Hindlimb muscle (tissue), 1 donor: ENCODE measurements at places on chromosomes 4 and X. TPM values are rescaled to one million over a fixed set of nuclear protein-coding genes. Genes with fewer than 3 reads are reported as not detected.

DNA sequence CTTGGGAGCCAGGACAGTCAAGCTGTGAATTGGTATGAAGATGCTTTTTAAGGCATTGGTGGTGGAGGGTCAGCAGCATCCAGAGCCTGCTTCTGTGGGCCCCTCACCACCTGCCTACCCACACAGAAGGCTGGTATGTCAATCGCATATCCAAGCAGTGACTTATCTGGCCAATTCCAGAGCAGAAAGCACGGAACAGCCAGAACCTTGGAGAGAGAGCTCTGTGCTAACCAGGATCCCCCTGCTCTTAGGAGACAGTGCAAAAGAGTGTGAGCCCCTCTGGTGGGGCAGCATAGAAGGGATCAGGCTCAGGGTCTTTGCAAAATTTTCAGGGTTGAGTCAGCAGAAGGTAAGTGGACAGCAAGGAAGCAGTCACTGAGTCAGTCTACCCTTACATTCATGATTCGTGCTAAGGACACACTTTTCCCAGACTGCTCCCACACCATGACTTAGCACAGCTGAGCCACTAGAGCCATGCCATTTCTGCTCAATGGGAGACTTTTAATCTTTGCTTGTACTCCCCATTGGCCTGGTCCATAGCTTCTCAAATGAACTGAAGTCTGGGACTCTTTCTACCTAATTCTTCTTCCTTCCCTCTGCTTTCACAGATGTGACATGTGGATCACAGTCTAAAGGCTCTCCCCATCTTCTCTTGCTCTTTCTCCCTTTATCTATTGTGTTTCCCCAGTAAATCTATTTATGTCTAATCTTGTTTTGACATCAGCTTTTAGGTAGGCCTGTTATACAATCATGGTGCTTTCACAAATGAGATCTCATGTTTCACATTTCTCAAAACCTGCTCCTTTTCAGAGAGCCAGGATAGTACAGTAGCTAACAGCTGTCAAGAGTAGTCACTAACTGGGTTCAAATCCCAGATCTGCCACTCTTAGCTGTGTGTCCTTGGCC, 20.0 kb downstream of the MORF4L2 start:
- DNase-seq: no peak

The PNMA6F gene
- polyA plus RNA-seq: not detected

GRCh38 chrX:142312591-142312990, 107.5 kb upstream of the MAGEC2 start:
- no peak for DNase-seq

DNA sequence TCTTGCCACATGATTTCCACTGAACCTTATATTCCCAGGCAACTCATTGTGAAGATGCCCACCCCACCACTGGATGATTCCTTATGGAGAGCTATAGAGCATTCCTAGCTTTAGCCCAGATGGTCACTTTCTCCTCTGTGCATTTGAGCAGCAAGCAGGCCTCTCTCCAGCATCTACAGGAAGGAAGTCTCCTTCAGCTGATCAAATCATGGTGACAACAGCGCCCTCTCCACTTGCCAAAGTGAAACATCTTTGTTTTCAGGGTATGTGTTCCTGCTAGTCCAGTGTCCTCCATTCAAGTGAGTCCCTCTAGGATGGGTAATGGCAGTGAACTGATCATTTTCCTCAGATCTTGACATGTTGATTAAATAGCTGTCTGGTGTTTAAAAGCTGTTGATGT, 10.9 kb upstream of the SYTL5 start:
- no peak for DNase-seq

- DNase-seq: no peak
Measured at GRCh38 chrX:580030-580429, 50.6 kb upstream of the SHOX start.

GRCh38 chrX:107687445-107687844, 59.1 kb downstream of the PRPS1 start:
- DNase-seq: no peak

GRCh38 chrX:44898411-44899221, 25.6 kb downstream of the KDM6A start:
- no peak for DNase-seq

The GLRA3 gene
- not detected for polyA plus RNA-seq

DNA sequence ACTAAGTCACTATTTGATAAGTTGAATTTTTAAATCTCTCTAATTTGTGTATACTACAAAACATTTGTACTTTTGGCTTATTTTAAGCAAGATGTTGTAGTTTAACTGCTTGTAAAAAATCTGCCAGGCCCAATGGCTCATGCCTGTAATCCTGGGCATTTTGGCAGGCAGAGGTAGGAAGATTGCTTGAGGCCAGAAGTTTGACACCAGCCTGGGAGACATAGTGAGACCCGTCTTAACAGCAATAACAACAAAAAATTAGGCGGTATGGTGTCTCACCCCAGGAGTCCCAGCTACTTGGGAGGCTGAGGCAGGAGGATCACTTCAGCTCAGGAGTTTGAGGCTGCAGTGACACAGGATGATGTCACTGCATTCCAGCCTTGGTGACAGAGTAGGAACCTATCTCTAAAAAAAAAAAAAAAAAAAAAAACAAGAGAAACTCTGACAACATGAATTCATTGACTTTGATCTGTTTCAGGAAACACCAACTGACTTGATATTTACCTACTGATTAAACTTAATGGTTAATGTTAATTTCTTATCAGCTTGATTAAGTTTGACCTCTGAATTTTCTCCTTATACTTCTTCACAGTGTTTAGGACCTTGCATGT, 8.9 kb downstream of the FHIP1A start:
- DNase-seq: no peak

- no peak for DNase-seq
Measured at GRCh38 chr4:8904666-8905065, 33.0 kb upstream of the HMX1 start.

DNA sequence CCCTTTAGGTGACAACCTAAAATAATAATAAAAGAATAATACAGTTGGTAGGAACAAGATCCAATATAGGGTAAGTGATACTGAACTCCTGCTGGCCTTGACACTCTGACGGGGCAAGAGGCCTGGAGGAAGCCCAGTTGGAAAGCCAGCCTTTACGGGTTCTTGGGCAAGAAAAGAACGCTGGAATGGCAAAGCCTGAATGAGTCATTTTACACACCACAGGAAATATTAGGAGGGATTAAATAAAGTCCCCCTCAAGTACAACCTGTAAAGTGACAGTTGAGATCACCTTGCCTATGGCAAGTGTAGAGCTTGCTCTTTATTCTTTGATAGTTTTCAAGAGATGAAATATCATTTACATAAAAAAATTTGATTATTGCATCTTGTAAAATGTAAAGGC, 244.5 kb upstream of the TLL1 start:
- DNase-seq: no peak

DNA sequence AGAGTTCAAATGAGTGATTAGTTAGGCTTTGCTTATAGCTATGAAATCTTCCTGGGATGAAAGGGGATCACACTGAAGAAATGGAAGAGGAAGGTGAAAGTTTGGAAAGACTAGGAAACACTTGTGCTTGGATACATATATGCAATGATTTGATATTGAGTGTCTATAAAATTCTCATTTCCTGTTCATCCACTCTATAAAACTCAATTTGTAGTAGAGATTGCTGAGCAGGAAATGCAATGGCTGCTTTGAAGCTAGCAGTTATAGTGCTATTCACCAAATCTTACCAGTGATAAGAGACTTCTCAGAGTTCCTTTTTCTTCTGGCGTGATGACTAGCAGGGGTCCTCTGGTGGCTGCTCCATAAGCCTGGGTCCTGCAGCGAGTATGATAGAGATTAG, 128.1 kb upstream of the HPF1 start:
- DNase-seq: no peak

DNA sequence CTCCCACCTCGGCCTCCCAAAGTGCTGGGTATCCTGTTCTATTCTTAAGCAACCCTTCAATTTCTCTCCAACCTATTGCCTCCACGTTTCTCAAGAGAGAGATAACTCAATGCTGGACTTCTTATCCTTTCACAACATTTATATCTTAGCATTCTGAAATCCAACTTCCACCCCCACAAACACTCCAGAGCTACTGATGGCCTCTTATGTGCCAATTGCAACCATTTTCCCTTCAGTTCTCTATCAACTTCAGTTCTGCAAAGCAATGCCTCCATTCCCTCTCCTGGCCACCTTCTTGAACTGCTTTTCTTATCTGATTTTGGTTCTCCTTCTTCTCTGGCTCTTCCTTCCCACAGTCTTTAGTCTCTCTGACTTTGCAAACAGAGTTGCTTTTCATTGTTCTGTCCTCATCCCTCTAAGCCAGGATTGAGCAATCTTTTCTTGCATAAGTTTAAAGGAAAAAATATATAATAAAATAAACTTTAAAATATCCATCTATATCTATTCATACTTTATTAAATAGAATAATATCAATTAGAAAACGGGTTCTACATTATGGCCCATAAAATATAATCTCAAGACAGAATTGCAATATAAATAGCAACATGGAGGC, 3.6 kb upstream of the STBD1 start:
- no peak for DNase-seq

DNA sequence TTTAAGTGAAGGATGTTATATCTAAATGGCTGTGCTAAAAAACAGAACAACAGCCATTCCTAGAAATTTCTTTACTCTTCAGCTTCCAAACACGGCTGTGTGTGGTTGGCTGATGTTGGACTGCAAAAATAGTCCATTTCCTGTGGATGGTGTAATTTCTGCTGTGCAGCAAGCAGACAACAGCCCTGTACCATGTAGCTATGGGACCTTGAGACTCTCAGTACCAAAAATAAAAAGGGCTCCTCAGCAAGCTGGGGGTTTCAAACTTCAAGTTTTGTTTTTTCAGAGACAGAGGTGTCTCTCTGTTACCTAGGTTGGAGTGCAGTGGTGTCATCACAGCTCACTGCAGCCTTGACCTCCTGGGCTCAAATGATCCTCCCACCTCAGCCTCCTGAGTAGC, 18.1 kb downstream of the CD40LG start:
- DNase-seq: no peak

The ANOS1 gene
- polyA plus RNA-seq: 16.8 TPM

GRCh38 chr4:54513204-54513603, 144.6 kb upstream of the KIT start:
- DNase-seq: peak; percentile 7
